ENCODE measurements at places on chromosomes 13 and 19.

DNA sequence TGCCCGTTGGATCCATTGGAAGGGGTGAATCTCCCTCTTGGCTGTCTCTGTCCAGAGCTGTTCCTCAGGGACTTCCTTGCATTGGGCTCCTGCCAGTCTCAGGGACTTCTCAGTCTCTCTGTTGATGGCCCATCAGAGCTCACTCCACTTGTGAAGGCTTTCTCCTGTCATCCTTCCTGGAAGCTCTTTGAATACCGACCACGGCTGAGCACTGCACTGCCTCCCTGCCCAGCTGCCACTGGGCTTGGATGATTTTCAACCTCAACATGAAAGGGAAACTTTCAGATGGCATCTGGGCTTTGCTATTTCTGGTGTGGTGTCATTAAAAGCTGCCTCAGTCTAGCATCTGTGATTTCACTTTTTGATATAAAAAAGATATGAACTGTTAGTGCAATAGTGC lies 66.1 kb upstream of the ANKRD10 start:
- DNase-seq = no peak

- DNase-seq = no peak
Measured at GRCh38 chr13:48297131-48297786, 6.3 kb upstream of the RB1 start.

DNA sequence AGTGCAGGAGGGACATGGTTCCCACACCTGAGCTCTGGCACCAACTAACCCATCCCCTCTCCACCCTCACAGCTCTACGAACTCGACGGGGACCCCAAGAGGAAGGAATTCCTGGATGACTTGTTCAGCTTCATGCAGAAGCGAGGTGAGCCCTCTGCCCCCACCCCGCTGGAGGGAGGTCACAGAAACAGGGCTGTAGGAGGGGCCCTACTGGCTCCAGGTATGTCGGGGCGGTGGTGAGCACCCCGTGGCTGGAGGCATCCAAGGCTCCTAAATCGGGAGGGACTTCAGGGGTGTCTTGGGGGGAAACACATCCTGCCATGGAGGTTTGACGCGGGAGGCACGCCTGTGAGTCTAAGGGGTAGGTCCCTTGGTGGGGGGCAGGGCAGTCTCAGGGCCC lies 24.1 kb upstream of the WDR18 start:
- no peak for DNase-seq

- DNase-seq = no peak
Measured at GRCh38 chr19:48466561-48467325, 2.4 kb upstream of the CYTH2 start.

- no peak for DNase-seq
Measured at GRCh38 chr19:1860821-1861598, 2.4 kb downstream of the KLF16 start.

GRCh38 chr13:44396701-44397580 lies 23.3 kb downstream of the SERP2 start:
- DNase-seq = no peak

- DNase-seq = no peak
Measured at GRCh38 chr13:37869756-37870488, at the start of gene TRPC4. TSS of gene TRPC4 (minus strand) at chr13:37869772. CDS start at chr13:37783333, 86,439 bp downstream.

GRCh38 chr19:6489278-6490061 lies 7.9 kb upstream of the DENND1C start:
- no peak for DNase-seq

DNA sequence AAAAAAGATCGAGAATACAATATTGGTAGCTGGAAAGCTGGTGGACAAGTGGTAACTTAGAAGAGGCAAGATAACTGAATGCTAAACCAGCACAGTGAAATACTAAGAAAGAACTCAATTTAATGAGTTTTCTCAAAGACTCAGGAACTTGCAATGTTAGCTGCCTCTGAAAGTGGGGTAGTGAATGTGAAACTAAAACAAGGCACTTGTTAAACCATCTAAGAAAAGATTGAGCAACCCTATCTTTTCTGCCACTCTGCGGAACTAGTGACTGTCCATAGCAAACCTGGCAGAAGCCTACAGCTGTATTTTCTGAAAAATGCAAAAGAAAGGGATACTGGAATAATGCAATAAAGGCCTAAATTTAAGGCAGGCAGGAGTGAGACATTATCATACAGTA lies 1574.4 kb upstream of the PRR20A start:
- no peak for DNase-seq

- DNase-seq = no peak
Measured at GRCh38 chr13:35672611-35673010, 196.1 kb upstream of the MAB21L1 start.

DNA sequence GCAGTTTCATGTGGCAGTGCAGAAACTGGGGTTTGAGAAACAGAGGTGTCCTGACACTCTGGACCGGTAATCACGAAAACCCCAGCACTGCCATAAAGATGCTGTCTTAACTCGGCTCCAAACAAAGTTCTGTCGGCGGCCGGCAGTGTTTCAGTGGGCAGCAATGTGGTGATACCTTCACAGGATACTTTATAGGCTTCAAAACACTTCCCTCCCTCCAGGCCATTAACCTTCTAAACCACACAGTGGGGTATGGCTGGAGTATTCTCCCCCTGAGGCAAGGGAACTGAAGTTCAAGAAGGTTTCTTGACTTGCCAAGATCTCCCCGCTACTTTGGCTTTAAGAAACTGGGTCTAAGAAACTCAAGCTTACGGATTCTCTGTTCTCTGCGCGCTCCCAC lies 1.1 kb downstream of the RUBCNL start:
- no peak for DNase-seq

- DNase-seq = no peak
Measured at GRCh38 chr19:18666317-18666716, 17.2 kb upstream of the CRTC1 start.

DNA sequence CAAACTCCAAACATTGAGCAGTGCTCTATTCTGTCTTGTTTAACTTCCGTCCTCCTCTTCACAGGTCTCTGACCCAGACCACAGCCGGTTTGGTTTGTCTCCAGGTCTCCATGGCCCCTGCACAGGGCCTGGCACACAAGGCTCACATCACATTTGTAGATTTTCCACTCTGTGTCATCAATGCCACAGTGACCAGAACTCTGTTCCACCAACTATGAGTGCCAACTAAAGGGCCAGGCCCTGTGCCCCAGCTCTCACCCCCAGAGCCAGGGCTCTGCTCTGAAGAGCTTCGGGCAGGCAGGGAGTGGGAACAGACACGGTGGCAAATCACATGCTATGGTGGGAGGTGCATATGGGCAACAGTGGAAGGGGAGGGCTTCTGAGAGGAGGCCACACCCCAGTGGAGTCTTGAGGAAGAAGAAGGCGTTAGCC lies 16.0 kb downstream of the SMG9 start:
- no peak for DNase-seq

- DNase-seq = no peak
Measured at GRCh38 chr19:48498595-48499311, 12.9 kb downstream of the LMTK3 start.

DNA sequence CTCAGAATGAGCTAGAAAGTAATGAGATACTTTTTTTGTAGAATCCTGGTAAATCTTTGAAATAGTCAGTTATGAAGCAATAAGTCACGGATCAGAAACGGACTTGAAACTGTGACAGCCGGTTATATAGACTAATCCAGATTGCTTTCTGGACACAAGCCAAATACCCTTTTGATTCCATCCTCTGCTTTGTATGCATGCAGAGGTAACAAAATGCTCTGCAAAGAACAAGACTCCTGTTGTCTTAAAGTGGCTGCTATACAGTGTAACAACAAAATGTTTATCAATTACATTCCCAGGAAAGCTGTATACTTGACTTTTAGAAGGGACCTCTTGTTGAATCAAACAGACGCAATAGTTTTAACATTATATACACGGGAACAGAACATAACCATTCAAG lies 66.5 kb upstream of the STARD13 start:
- DNase-seq = no peak

DNA sequence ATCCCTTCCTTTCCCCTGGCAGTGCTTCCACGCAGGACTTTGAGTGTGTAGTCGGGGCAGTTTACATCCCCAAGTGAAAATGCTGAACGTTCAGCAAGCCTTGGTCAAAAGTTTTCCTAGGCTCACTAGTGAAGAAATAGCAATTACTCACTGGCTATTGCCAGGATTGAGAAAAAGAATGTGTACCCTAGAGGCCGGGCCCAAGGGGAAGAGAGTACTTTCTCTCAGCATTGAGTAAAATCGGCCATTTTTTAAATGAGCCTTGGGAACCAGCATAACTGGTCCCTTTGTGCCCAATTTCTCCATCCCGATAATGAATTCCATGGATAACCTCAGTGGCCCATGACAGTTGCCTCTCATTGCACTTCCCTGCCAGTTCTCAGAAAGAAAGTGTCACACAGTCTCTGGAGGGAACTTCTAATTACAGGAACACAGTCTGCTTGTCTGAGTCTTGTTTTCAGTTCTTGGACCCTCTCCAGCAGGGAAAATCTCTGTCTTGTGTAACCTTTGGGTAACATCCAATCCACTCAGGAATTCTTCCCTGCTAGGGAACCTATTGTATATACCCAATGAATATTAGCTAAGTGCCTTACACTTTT lies 7.3 kb upstream of the OR7D2 start:
- no peak for DNase-seq

DNA sequence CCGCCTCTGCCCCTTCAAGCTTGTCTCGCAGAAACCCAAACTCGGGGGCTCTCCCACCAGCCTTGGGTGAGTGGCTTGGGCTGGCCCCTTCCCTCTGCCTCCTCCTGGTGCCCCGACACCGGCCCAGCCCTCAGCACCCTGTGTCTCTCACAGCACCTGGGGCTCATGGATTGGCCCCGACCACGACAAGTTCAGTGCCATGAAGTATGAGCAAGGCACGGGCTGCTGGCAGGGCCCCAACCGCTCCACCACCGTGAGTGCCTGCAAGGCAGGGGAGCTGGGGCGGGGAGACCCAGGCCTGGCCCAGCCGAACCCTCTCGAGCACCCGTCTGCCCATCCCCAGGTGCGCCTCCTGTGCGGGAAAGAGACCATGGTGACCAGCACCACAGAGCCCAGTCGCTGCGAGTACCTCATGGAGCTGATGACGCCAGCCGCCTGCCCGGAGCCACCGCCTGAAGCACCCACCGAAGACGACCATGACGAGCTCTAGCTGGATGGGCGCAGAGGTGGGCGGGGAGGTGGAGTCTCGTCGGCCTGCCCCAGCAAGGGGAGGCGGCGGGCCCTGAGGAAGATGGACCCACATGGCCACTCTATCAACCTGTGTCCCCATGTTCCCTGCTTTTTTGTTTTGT lies 13.6 kb downstream of the PRKCSH start:
- no peak for DNase-seq

- no peak for DNase-seq
Measured at GRCh38 chr13:111315347-111315995, 5.0 kb upstream of the TEX29 start.

DNA sequence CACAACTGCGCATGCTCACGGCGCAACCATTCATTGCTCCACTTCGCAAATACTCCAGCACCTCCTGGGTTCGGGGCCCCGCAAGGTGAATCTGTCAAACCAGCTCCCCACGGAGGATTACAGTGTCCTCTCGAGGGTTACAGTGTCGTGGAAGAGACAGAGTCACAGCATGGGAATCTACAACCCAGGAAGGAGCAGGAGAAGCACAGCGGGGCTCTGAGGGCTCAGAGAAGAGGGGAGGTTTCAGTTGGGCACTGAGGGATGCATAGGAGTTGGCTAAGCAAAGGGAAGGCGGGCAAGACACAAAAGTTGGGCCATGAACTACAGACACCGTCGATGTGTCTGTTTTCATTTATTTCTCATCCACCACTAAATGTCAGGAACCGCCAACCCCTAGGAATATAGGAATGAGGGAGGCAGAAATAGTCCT lies 1.0 kb upstream of the GTF2F1 start:
- DNase-seq = peak; percentile 41

- DNase-seq = no peak
Measured at GRCh38 chr13:109976206-109976997, 190.0 kb upstream of the IRS2 start.
